ENCODE measurements at places on chromosomes 6 and 20. TPM values are rescaled to one million over a fixed set of nuclear protein-coding genes. Genes with fewer than 3 reads are reported as not detected.

DNA sequence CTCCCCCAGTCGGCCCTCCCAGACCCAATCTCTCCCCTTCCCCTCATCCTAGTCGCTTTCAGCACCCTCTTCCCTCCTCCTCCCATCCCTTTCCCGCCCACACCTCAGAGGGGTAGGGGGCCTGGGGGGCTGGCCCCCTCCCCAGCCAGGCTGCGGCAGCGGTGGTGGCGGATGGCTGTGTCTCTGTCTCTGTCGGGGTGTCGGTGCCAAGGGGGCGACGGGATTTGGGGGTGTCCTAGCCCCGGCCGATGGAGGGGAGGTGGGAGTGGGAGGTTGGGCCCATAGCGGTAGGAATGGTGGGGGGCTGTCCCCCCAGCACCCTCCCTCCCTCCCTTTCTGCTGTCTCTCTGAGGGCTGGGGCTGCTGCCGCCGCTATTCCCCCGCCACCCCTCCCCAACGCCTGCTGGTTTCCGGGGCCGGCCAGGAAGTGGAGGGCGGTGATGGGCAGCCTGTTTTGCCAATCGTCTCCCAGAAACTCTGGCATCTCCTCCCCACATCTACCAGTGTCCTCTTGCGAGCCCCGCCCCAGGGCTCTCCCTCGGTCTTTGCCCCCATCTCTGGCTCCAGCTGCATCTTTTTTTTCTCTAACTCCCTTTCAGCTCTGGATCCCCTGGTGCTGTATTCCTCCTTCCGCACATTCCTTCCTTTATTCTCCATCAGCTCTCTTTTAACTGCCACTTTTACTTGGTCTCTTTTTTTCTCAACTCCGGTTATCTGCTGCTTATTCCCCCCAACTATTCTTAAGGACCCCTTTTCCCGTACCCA is at the start of gene AGPAT1:
Gene AGPAT1, minus strand, starts transcription at position 374 of the 765 bp plus-strand sequence. CDS start 4,588 bp downstream, outside the sequence.
- DNase-seq: peak; percentile 97

GRCh38 chr6:126826166-126826714 is 292.2 kb upstream of the RSPO3 start:
- DNase-seq: no peak

DNA sequence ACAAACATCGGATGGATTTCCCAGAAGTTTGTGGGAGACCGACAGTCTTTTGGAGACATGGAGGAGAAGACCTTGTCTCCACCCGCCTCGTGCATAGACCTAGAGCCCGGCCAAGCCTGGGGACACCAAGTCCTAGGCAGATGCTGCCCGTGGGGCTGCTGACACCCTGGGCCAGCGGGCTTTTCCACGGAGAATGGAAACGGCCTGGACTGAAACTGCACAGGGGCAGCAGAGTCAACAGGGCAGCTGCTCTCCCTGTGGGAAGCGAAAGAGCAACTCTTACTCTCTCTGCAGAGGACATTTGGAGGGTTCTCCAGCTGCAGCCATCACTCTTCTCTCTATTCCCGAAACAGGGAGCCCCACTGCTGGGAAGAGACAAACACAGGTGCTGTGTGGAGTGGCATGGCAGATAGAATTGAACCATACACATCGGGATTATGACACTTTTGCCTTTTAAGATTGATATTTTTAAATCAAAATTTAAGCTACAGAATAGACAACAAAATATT is 401.2 kb downstream of the THBS2 start:
- DNase-seq: no peak

DNA sequence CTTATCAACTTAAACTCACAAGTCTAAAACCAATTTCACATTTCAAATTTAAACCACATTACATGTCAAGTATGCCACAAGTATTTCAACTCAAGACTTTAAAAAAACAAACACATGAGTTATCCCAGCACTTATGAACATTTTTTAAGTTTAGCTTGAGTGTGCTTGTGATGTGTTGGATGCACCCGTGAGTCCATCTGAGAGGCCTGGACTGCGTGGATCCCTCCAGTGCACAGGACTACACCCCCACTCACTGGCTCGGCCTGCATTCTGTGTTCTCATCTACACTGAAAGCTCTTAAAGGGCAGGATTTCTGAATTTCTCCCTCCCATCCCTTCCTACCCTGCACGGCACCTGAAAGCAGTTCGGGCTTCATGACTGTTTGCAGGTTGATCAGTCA is 128.8 kb upstream of the CD93 start:
- no peak for DNase-seq

GRCh38 chr20:59139998-59140397 is 23.6 kb upstream of the ZNF831 start:
- DNase-seq: no peak

Gene IRF4
- 20.5 TPM for total RNA-seq

Gene SLC26A8
- not detected for total RNA-seq

Gene RCAN2
- 15.3 TPM for total RNA-seq

Data from suprapubic skin (tissue), 4 donors.